ENCODE measurements at places on chromosomes 11 and 22.

DNA sequence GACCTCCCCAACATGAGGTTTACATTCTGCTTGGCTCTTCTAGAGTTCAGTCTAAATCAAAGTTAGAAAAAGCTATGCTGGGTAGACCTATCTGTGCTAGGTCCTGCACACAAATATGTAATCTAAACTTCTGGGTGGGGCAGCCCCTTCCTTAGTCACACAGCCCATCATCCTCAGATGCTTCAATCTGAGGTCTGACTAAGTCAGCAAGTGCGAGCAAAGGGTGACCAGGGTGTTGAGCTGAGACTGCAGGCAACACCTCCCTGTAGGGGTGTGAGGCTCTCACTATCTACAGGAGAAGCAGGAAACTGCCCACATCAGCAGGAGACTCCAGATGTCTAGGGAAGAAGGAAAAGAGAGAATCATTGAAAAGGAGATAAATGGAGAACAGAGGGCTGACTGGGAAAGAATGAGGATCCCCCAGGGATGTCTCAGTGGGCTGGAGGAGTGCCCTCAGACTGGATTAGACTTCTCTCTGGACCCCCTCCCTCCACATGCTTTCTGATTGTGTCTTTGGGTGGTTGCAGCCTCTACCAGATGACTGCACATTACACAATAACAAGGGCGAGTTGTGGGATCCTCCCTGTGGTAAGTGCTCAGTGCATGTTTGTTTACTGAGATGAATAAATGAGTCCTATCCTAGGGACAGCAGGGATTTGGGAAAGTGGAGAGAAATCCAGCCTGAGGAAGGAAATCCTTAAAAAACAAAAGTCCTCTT lies 266.2 kb upstream of the PLET1 start:
- DNase-seq = no peak

DNA sequence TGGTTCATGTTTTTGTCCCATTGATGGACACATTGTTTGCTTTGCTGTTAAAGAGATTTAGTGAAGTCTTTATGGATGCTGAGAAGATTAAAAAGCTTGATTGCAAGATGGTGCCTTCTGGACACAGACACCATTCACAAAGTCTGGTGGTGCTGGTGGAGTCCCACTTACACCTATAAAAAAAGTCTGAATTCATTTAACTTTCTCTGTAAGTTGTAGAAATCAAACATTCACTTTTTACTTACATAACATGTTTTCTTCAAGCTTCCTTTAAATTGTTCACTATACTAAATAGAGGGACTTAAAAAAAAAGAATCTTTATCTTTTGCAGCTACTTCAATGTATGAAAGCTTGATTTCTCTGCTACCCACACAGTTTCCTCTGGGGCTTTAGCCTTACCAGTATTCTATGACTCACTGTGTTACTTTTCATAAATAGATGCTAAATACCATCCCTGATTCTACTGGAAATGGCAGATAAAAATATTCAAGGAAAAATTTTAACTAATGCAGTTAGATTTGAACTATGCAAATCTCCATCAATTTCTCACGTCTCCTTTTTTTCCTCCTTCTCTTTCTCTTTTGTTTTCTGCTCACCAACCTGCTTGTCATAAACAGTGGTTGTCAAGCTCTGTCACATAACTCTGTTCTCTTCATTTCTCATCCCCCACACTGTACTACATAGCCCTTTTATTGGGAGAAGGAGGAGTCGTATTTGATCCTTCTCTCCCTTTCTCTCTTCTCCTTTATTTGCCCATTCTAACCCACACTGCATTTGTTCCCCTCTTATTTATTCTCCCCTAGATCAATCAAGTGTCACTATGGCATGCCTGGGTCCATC lies 89.7 kb downstream of the FAM76B start:
- DNase-seq = no peak

GRCh38 chr11:46505741-46506482 lies 87.9 kb downstream of the AMBRA1 start:
- DNase-seq = no peak

GRCh38 chr11:7787239-7787638 lies 9.5 kb downstream of the OR5P2 start:
- DNase-seq = no peak

DNA sequence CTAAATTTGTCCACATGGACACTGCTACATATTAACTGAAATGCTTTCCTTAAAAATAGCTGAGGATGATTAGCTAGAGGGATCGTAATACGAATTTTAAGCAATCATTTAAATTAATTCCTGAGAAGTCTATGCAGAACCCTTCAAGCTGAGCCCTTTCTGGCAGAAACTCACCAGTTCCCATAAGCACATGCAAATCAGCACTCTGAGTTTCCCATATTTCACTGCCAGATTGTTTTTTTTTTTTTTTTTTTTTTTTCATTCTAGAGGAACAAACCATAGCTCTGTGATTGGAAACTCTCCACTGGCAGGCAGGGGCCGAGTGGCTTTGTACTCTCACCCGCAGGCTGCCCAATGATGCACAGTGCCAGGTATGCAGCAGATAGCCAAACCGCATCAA lies 145.6 kb downstream of the EFCAB6 start:
- no peak for DNase-seq

DNA sequence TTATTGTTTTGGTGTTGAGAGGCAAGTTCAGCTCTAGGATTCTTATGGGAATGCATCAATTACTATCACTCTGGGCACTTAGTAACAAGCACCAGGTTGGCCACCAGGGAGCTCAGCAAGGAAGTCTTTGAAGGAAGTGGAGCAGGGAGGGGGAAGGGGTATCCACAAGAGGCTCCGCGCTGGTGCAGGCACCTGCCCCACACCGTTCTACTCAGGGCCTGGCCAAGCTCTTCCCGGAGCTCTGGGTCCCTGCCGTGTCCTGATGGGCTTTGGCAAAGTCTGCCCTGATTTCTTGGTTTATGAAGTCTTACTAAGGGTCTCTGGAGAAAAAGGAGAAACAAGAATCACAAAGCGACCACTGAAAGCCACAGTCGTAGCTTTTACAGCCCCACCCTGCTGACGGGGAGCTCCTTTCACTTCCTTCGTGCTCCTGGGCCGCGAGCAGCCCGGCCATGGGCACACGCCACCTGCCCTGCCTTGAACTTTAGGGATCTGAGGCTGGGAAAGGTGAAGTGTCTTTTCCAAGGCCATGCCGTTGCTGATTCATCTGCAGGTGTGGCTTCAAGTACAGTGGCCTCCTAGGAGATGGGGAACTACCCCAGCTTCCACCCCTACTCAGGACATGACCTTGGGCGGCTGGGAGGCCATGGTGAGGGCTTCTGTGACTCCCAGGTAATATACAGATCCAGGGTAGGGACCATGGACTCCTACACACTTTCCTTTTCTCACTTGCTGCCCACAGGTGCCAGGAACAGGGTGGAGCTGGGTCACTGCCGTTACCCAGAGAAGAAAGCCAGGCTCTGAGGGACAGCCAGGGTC lies 15.9 kb upstream of the LRRC32 start:
- DNase-seq = no peak

DNA sequence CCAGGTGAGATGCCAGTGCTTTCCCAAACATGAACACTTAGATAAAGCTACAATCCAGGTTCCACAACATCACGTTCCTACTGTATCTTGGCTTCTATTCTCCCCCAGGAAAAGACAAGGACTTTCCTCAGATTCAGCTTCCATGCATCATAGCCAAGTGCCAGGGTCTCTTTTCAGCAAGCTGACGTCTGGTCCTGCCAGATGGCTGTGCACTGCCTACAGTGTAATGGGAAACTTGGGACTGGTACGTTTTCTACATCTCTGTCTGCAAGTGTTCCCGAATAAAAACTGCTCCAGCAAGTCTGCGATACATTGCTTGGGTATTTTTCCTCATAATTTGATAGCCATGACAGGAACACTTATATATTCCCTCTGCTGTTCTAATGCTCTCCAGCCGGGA lies 412.5 kb downstream of the FAM181B start:
- DNase-seq = no peak

GRCh38 chr11:125874556-125875124 lies 12.8 kb upstream of the HYLS1 start:
- DNase-seq = no peak

DNA sequence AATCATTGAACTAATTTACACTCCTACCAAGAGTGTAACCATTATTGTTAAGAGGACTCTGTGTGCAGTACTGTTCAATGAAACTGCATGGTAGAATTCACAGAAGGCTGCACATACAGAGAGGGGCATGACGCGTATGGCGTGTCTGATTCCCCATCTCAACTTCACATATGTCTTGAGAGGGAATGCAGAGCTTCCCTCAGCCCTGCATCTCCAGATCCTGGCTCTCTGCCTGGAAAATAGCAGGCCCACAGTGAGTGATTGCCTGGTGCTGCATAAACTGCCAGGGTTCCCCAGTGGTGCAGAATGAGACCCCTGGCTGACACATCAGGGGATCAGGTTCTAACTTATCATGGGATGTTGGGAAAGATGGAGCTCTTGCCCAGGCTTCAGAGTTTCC lies 260.2 kb upstream of the ISX start:
- DNase-seq = no peak

GRCh38 chr11:12160680-12161079 lies 50.3 kb downstream of the MICAL2 start:
- DNase-seq = no peak

DNA sequence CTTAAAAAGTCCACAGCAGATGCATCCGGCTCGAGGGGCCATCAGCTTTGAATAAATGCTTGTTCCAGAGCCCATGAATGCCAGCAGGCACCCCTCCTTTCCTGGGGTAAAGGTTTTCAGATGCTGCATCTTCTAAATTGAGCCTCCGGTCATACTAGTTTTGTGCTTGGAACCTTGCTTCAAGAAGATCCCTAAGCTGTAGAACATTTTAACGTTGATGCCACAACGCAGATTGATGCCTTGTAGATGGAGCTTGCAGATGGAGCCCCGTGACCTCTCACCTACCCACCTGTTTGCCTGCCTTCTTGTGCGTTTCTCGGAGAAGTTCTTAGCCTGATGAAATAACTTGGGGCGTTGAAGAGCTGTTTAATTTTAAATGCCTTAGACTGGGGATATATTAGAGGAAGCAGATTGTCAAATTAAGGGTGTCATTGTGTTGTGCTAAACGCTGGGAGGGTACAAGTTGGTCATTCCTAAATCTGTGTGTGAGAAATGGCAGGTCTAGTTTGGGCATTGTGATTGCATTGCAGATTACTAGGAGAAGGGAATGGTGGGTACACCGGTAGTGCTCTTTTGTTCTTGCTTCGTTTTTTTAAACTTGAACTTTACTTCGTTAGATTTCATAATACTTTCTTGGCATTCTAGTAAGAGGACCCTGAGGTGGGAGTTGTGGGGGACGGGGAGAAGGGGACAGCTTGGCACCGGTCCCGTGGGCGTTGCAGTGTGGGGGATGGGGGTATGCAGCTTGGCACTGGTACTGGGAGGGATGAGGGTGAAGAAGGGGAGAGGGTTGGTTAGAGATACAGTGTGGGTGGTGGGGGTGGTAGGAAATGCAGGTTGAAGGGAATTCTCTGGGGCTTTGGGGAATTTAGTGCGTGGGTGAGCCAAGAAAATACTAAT lies 1.9 kb downstream of the NEAT1 start:
- no peak for DNase-seq

- no peak for DNase-seq
Observed at GRCh38 chr22:48786679-48786996, 1041.0 kb downstream of the BRD1 start.

GRCh38 chr11:66066751-66067150 lies 3.3 kb upstream of the PACS1 start:
- no peak for DNase-seq

Measured in activated naive CD8-positive, alpha-beta T cell treated with anti-CD3 and anti-CD28 coated beads, Interleukin-2, amount 50 U/mL, for 16 hours (primary cell).